T-helper 9 cell (primary cell): ENCODE measurements at places on chromosomes 3 and 15.

GRCh38 chr15:94547711-94548110, 316.4 kb downstream of the MCTP2 start:
- no peak for DNase-seq

GRCh38 chr3:57822686-57823085, 66.6 kb downstream of the SLMAP start:
- no peak for DNase-seq

DNA sequence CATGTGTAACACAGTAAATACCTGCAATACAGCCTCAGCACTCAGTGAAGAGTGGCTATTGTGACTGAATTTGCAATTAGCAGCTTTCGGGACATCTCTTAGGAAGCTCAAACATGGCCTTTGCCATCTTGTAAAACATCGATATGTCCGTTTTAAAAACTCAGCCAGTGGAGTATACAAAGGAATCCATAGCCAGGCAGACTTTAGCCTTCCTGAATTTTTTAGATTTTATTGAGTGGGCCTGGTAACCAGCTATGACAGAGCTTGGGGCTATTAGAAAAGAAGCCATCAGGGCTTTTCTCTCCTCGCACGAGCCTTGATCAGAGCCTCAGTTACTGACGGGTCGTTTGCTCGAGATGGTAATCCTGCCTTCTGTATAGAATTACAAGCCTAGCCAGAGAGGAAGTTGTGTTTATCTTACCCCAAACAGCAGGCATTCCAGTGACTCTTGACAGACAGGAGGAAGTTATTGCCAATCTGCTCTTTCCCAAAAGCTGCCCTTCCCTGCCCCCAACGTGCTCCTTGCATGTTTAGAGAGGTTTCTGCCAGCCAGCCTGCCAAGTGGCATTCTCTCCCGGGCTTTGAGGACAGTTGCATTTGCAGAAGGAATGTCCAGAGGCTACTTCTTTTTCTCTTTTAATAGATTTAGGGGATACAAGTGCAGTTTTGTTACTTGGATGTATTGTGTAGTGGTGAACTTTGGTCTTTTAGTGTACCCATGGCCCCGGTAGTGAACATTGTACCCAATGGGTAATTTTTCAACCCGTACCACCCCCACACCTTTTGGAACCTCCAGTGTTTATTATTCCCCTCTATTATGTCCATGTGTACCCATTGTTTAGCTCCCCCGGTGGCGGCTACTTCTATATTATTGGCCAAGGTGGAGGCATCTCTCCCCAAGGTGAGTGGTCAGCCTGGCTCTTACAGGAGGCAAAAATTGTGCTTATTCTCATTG, 40.6 kb downstream of the ITPR1 start:
- DNase-seq = no peak

- DNase-seq = no peak
Measured at GRCh38 chr3:193825617-193826016, 232.6 kb downstream of the OPA1 start.

DNA sequence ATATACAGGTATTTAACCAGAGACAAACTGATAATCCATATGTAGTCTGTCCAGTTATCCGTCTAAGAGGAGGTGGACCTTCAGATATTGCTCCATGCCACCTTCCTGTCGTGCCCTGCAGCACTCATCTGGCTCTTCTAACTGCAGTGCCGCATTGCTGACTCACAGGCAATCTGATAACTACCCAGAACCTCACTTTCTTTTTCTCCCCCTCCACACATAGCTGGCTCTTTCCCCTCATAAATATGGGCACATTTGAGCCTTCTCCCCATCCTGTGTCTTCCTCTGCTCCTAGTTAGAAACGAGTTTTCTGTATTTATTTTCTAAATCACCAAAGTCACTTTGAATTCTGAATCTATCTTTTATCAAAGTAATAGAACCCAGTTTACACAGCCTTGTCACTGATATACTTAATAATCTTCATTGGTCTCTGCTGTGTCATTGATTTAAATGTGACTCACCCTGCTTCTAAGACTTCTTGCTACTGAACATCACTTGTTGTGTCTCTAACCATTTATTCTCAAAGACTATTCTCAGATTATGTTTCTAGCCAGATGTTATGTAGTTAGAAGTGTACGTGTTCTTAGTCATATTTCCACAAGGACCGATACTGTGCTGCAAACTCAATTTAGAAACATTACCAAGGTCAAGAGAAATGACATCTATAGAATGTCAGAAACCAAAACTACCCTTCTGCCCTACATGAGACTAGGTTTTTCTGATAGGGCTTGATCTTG, 17.4 kb upstream of the KCNMB2 start:
- DNase-seq = no peak

GRCh38 chr3:101643861-101644613, 32.9 kb downstream of the ZBTB11 start:
- DNase-seq = no peak

- DNase-seq = no peak
Measured at GRCh38 chr15:58854593-58854992, 78.9 kb downstream of the SLTM start.

DNA sequence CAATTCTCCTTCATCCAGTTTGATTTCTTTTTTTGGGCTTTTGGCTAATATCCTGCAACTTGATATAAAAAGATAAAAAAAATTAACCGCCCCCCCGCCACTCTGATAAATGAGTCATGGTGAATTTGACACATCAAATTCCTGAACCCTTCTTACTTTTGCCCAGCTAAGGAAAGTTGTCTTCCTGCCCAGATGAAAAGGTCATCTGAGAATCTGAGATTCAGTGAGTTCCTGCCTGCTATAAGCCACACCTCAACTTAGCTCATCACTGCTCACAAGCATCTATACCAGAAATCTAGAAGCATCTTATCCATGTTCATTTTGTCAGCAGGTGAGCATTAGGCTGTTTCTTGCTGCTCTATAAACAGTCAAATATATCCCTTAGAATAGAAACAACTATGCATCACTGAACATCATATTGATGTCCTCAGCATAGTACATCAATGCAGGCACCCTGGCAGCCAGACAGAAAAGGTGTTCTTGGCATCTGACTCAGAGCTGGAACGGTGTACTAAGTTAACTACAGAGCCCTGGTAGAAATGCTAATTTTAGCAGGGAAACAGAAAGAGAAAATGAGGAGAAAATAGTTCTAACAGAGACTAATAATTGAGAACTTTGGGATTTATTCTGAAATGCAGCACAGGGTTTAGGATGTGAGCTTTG, 77.1 kb downstream of the SEMA6D start:
- DNase-seq = no peak

DNA sequence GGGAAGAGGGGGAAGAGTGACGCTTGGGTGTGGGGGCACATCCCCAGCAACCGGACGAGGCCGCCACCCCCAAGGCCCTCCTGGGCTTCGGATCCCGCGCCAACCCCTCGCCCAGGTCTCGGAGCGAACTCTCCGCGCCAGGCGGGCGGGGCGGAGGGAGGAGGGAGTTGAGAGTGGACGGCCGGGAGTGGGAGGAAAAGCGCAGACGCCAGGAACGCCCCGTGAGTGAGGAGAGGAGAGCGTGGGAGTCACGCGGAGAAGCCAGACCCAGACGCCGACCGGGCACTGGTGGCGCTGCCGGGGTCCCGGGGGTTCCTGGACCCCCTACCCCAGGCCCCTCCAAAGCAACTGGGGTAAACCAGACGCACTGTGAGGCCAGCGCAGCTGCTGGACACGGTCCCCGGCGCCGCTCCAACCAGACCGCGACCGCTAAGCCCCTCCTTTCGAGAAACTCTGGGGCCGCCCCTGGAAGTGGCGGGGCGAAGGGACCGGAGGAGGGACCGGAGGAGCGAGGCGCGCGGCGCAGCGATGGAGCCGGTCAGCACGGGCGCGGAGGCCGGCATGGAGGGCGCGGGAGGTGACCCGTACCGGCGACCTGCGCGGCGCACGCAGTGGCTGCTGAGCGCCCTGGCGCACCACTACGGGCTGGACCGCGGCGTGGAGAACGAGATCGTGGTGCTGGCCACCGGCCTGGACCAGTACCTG, at the start of gene EFCC1:
TSS of gene EFCC1 (plus strand) at position 204 of the 705 bp plus-strand sequence. CDS start at position 529, 325 bp downstream.
- DNase-seq = no peak

DNA sequence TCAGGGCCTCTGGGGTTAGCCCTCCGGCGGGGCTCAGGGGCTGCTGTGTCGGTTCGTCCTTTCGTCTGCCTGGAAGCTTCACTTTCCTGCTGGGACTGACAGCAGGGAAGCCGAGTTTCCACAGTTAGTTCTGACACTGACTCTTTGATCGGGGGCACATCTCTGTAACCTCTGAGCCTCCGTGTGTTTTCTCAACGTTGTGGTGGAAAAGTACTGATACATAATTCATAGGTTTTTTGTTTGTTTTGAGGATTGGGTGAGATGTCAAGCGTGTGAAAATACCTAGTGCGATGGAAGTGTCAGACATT, 481 bp downstream of the AP4E1 start:
- DNase-seq = no peak

GRCh38 chr3:139518926-139519842, 20.4 kb downstream of the RBP1 start:
- DNase-seq = no peak

DNA sequence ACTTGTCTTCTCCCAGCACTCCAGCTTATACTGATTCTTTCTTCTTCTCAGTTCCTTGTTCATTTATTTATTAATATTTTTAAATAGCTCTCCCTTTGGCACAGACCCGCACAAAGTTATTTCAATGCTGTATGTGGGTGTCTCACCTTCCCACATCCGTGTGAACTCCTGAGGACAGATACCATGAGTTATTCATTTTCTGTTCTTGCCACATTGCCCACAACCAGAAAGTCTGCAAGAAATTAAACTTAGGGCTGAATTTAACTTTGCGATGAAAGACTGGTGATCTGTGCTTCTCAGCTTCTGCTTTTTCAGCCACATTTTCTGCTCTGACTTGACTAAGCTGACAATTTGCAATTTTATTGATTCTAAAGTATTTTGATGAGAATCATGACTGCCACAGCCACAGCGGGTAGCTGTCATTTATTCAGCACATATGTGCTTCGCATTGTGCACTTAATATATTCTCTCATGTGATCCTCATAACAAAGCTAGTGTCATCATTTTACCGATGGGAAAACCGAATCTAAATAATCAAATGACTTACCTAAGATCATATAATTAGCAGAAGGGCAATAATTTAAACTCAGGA, 569.8 kb downstream of the EDEM1 start:
- DNase-seq = no peak

DNA sequence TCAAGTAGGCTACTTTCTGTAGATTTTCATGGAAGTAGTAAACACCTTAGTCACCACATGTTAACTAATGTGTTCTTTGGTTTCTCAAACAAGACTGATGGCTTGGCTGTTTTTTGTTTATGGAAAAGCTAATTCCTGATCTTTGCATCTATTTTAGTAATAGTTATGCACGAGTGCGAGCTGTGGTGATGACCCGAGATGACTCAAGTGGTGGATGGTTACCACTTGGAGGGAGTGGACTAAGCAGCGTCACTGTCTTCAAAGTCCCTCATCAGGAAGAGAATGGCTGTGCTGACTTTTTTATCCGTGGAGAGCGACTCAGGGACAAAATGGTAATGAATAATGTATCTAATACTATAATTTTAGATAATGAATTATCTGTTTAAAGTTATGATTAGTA, 46.6 kb downstream of the SPRED1 start:
- no peak for DNase-seq

DNA sequence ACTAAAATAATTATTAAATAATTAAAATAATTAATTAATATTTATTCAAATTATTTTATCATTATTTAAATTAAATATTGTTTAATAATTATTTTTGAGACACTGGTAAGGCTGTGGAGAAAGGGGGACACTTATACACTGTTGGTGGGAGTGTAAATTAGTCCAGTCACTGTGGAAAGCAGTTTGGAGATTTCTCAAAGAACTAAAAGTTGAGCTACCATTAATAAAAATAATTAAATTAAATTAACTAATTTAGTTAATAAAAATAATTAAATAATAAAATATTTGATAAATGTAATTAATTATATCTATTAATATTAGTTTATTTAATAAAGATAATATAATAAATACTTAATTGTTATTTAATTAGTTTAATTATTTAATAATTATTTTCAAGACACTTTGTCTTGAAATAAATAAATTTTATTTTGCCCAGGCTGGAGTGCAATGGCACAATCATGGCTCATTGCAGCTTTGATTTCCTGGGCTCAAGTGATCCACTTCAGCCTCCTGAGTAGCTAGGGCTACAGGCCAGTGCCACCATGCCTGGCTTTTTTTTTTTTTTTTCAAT, 16.4 kb upstream of the TNIK start:
- DNase-seq = no peak

DNA sequence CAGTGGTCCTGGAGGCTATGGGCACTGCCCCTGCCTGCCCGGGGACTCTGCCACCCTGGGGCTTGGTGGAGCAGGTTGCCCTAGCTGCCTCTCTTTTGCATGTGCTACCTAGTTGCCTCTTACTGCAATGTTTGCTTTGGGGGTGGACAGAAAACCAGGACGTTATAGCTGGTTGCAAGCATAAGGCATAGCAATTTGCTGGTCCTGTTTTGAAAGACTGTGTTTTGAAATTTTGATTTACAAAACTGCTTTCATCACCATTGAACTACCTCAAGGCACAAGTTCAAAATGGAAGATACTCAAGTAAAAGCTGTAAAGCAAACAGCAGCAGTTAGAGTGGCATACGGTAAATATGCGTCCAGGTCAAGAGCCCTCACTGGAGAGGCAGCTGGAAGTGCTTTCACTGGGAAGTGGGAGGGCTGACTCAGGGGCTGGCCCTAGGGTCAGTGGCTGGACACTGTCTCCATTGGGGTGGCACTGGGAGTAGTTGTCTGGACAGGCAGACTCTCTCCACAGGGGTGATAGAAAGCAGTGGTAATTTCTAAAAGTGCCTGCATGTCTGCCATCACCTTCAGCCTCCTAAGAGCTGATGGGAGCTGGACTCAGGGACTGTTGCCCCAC, 138.1 kb downstream of the CHDH start:
- no peak for DNase-seq

DNA sequence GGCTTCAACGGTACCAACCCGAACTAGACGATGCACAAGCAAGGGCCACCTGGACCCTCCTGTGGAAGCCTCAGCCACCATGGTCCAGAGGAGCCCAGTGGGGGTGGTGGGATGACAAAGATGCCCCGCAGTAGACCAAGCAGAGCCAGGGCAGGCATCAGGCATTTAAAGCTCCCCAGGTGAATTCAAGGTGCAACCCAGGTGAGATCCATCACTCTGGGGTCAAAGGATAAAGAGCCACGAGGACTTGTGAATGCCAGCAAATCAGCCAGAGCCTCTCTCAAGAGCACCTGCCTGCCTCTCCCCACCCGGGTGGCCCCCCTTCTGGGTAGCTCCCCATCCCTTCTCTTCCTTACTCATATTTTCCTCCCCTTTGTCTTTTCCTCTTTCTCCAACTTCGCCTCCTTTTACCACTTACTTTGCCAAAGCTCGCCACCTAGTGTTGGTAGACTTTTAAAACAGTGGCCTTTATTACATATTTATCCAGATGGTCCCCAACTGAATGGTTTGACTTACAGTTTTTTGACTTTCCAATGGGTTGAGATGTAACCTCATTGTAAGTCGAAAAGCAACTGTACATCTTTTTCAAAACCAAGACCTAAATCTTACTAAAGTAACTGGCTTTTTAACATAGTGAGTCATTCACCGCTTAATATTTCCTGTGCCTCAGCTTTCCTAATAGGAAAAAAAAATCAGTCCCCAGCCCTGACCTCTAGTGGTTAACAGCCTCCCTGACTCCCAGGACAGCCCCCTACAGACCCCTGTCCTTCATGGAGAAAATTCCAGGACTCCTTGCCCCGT, 18.8 kb downstream of the PLA2G4F start:
- no peak for DNase-seq
